ENCODE measurements at places on chromosomes 1 and 21.

DNA sequence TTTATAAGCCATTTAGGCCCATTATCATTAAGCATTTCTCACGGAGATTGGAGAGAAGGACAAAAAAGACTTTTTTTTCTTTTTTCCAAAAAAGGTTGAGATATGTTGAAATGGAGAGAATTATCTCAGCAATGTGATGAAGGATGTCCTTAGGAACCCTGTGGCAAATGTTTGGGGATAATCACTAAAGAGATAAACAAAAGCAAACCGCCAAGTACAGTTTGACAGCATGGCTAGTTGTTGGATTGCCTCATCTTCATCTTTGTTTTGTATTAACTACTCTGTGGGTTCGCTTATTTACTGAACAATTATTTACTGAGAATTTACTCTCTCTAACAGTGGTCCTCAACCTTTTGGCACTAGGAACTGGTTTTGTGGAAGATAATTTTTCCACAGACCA is 97.4 kb upstream of the HP1BP3 start:
- no peak for DNase-seq

GRCh38 chr1:12600880-12601633 is 17.0 kb downstream of the DHRS3 start:
- DNase-seq: no peak

- DNase-seq: no peak
These were observed 165.5 kb upstream of the PTGFR start for GRCh38 chr1:78325293-78325692.

DNA sequence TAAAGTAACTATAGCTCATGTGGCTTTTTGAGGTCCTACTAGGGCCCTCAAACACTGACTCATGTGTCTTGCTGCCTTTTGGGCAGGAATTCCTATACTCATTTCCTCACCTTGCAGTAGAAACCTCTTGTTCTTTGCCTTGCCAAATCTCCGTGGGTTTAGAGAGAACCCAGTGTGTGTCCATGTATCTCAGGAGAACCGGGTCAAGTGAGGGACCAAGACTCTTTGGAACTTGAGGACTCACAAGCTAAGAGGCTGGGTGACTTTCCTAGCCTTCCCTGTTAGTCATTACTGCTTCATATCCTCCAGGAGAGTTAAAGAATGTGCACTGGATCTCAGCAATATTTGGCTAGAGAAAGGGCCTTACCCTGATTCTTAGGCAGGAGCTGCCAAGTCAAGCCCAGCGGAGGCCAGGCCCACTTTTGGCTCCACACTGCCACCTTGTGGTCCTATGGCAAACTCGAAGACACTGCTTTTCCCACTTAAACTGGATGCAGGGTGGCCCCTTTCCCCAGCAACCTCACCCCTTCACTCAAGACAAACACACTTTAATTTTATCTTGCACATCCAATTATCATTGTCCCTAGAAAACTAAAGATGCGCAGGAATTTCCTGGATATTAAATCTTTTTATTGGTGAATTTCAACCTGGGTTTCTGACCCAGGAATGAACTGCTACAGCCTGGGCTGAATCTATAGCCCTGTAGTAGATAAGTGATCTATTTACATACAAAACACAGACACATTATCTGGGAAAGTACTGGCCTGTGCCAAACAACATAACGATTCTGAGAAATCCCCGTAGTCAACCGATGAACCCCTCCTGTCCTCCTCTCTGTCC is 10.6 kb downstream of the AVPR1B start:
- DNase-seq: peak; percentile 56

DNA sequence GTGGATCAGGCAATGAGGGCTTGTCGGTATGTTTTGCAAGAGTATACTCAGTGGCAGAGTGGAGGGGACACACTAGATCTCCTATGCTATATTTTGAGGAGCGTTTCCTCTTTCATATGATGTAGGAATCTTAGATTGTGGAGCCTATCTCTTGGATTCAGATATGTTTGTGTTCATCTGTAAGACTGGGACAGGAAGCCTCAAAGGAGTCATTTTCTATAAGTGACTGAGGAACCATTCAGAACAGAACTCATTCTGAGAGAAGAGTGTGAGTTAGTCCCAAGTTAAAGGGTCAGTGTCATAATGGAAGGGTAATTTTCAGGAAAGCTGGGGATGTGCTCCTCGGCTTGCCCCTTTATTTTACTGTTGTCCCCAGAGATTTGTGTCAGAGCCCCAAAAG is 107.7 kb downstream of the PTGS2 start:
- DNase-seq: no peak

- no peak for DNase-seq
These were observed 63.5 kb downstream of the LRRN2 start for GRCh38 chr1:204621996-204622395.

GRCh38 chr21:28871388-28872010 is 121.2 kb downstream of the LTN1 start:
- no peak for DNase-seq

GRCh38 chr1:221356693-221357092 is 385.2 kb downstream of the DUSP10 start:
- DNase-seq: no peak

DNA sequence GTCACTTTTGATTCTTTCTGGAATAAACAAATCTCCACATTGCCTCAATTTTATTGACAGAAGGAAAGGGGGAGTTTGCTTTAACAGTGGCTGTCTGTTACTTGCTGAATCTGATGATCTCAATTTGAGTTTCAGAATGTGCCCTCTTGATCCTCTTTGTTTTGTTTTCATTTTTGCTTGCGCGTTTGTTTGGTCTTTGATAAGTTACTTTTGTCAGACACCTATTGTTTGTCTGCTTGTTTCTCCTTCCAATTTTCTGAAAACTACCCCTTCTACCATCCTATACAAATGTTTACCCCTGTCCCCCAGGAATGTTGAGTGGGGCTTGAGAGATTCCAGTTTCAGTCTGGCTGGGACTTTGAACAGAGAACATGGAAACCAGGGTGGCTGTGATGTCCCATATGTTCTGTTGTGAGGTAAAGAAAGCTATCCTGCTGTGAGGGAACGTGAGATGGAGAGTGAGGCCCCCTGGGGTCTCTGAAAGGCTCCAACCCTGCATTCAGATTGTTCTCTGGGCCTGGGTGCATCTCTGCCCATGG is 11.8 kb upstream of the XCL2 start:
- DNase-seq: no peak

DNA sequence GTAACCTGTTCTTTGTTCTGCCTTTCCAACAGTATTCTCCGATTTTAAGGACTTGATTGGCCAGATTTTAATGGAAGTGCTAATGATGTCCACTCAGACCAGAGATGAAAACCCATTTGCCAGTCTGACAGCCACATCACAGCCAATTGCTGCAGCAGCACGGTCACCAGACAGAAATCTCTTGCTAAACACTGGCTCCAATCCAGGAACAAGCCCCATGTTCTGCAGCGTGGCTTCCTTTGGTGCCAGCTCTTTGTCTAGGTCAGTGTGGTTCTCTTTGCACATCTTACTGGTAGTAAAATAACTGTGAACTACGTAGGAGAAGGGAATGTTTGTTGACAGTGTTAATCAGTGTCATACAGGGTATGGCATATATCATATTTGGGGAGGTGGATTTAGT is 72.7 kb downstream of the UBE4B start:
- DNase-seq: no peak
